ENCODE measurements at places on chromosomes 4 and X.

DNA sequence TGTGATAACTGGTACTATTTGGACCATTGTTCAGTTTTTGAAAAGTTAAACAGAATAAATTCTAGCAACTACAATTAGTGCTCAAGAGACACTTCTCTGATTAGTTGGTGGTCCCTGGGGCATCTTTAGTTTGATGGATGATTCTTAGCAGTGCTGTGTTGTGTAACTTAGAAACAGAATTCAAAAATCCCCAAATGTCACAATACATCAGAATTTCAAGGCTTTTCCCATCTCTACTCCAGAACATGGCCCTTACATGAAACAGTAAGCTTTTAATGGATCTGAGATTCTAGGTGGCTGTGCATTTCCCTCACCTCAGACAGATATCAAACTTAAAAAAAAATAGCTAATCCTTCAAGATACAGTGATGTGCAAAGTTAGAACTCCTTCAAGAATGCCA is 104.4 kb upstream of the CXCL13 start:
- DNase-seq = no peak

GRCh38 chr4:70734168-70734954 is 12.6 kb downstream of the RUFY3 start:
- DNase-seq = peak; percentile 6

- no peak for DNase-seq
These were observed 528 bp upstream of the SLC25A4 start for GRCh38 chr4:185142564-185142911.

DNA sequence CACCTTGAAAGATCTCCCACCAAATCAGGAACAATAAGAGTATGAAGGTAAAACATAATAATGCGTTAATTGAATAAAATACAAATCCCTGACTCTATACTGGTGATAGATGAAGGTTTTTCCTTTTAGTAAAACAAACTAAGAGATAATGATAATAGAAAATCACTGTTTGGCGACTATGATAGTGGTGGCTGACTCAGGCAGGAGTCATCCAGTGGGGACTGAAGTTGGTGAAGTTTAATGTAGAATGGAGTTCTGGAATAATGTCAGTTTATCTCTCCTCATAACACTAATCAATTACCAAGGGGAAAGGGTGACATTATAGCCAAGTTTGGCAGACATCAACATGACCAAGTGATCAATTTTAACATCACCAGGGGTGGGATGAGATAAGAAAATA is 21.3 kb downstream of the ABCG2 start:
- no peak for DNase-seq

Data from BJ (cell line).